ENCODE measurements at places on chromosomes 6 and 20.

GRCh38 chr20:1185790-1186334, 1.1 kb upstream of the TMEM74B start:
- peak; percentile 14 for DNase-seq

GRCh38 chr6:30913721-30914075, 340 bp upstream of the VARS2 start:
- no peak for DNase-seq

DNA sequence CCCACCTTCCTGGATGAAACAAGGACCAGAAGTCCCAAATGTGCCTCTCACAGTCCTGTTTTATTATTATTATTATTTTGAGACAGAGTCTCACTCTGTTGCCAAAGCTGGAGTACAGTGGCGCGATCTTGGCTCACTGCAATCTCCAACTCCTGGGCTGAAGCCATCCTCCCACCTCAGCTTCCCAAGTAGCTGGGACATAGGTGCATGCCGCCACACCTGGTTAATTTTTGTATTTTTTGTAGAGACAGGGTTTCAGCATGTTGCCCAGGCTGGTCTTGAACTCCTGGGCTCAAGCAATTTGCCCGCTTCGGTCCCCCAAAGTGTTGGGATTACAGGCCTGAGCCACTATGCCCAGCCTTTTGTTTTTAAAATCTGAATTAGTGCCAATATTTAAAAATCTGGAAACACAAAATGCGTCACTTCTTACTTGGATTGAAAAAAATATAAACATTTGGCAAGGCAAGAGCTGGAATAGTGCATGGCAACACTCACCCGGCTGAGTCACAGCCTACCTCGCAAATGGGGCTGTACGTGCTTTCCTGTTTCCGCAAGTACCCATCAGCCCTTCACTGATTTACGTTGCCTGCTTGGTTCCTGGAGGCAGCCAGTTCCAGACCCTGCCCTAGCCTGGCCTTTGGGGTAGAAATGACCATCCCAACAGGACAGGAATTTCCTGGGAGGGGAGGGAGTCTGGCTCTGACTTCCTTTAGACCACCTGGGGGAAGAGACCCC, 6.3 kb downstream of the SDCBP2 start:
- DNase-seq, result no peak

GRCh38 chr6:150606647-150607328, 7.1 kb downstream of the PLEKHG1 start:
- DNase-seq, result no peak

GRCh38 chr20:14691994-14692393, 354.6 kb upstream of the FLRT3 start:
- no peak for DNase-seq

GRCh38 chr6:51926125-51926524, 161.3 kb downstream of the PKHD1 start:
- DNase-seq, result no peak

GRCh38 chr20:35021063-35021462, 65.4 kb downstream of the MYH7B start:
- DNase-seq, result no peak

DNA sequence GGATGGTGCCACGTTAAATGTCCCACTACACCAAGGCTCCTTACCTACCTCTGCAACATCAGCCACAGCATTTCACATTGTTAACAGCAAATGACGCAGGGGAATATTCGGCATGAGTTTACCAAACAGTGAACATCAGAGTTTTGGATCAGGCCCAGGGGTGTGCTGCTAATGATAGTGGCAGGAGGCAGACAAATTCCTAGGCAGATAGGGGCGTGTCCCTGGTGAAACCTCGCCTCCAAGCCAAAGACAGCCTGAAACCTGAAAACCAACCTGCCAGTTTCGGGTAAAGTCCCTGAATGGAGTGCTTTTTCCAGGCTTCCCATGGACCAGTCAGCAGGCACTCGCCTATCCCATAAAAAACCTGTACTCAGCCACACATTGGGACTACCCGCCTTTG, 133.6 kb downstream of the SH3BGRL2 start:
- DNase-seq, result no peak

DNA sequence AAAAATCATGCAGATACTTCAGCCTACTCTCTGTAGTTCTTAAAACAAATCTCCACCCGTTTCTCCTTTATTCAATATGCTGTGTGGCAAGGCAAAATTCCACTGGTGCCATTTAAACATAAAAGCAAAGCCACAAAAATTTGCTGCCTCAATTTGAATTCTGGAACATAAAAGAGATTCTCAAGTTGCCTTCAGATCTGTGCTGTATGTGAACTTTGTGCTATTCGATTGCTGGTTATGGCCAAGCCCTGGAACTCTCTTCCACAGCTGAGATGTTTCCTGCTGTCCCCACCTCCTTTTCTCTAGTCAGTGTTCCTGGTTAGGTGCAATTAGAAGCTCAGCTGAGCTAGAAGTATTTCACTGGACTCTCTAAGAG, 395.3 kb upstream of the BTBD3 start:
- DNase-seq, result no peak

GRCh38 chr6:118377711-118378414, 170.2 kb upstream of the PLN start:
- no peak for DNase-seq

- DNase-seq, result no peak
Measured at GRCh38 chr6:110043366-110043994, 65.4 kb downstream of the GPR6 start.

DNA sequence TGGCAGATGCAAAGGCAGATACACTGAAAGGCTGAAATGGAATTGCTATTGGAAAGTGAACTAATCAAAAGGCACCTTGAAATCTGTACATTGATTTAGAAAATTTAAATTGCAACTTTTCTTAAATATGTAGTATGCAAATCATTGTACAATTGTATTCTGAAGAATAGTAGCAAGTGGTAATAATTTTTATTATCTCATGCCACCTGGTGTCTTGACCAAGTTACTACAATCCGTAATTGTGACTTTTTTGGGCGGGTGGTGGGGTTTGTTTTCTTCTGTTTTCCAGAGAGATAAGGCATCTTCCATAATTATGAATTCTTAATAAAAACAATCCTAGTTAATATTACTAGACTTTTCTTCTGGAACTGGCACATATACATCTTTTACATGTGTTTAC, 12.5 kb upstream of the BCKDHB start:
- DNase-seq, result no peak

GRCh38 chr20:36352843-36353553, 46.9 kb downstream of the DLGAP4 start:
- no peak for DNase-seq

DNA sequence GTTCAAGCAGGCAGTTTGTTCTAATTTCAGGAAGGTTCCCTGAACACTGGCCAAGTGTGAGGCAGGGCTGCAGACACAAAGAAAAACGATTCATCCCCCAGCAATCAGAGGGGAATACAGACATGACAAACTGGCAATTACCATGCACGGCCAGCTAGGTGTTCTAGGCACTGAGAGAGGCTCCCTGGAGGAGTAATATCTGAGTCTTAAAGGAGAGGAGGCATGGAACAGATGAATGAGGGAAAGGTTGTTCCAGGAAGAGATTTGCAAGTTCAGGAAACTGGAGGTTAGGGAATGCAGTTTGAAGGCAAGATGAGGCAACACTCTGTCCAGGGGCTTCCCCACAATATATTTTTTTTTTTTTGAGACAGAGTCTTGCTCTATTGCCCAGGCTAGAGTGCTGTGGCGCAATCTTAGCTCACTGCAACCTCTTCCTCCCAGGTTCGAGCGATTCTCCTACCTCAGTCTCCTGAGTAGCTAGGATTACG, 11.1 kb downstream of the RRAGD start:
- DNase-seq, result no peak

DNA sequence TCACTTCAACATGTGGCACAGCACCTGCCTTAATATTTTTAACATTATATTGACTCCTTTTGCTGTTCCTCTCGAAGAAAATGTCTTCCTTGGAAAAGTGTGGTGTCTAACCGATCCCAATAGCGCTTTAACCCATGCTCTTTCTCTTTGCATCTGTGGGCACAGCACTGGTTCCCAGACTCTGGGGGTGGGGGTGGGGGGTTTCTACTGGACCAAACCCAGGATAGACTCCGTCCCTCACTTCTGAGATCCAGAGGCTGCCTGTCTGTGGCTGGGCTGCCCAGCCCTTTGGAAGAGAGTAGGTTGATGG, 3.9 kb upstream of the ZNF292 start:
- DNase-seq, result no peak

All from stimulated activated CD8-positive, alpha-beta memory T cell treated with anti-CD3 and anti-CD28 coated beads, Interleukin-7, amount 100 ng/mL, for 24 hours (primary cell).